ENCODE measurements at places on chromosomes 5 and 9.
A peak's percentile ranks its signal among the peaks of the same experiment; 100 is the strongest.

- DNase-seq: peak; percentile 66
Measured at GRCh38 chr5:133930061-133930812, 38.2 kb downstream of the C5orf15 start.

GRCh38 chr5:34843497-34843896, 4.5 kb downstream of the TTC23L start:
- peak; percentile 23 for DNase-seq

GRCh38 chr5:126875303-126875785, 98.4 kb downstream of the LMNB1 start:
- no peak for DNase-seq

DNA sequence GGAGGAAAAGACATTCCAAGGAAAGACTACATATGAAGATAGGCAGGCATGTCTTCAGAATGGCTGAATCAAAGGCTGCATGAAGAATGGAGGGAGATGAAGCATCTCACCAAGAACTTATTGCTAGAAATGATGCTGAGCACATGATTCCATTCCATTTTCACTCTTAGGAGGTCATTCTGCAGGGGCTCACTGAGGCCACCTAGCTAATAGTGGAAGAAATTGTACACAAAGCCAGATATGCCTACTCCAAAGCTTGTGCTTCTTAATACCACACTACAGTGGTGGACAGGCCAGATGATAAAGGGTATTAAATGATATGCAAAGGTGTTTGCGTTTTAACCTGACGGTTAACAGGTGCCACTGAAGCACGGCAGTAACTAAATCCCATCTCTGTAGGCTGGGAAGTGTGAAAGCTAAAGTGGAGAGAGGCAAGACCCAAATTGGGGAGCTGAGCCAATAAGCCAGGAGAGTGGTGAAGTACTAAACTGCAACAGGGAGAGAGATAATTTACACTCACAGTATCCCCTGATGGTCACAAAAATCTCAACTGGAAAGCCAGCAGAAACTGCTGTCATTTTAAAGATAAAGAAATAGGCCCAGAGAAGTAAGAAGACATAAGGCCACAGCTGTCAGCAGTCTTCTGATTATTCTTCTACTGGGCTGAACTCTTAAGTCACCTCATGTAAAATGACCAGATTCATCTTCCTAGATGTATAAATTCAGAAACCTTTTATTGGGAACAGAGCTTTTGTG, 14.6 kb downstream of the NDUFA8 start:
- DNase-seq: no peak

GRCh38 chr5:53481159-53481886, 894 bp downstream of the FST start:
- DNase-seq: peak; percentile 48

DNA sequence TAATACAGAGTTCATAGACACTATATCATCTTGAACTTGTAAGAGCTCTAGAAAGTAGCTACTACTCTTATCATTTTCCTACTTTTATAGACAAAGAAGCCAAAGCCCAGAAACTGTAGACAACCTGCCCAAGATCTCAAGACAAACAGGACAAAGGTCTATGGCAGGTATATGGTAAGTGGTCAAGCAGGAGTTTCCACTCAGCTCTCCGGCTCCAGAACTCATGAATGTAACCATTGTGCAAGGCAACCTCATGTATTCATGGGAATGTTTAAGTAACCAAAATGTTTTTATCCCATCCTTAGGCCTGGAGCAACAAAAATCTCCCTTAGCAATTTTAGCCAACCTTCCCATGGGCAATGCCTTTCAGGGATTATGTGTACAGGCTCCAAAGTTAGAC, 163.4 kb upstream of the PUM3 start:
- DNase-seq: no peak

DNA sequence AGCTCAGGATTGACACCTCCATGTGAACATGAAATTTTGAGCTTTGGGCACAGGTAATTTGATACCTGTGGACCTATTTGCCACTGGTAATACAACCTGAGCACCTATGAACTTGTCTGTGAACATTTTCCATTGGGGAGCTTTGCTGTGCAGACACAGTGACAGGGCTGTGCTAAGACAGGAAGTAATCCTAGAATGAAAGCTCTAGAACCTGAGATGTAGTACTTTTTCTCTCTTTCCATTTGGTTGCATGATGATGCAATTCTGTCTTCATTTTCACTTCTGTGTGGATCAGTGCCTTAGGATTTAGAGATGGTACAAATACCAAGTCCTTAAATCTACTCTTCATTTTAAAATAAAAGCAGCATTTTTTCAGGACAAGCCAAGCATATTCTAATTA, 216.9 kb downstream of the NR3C1 start:
- no peak for DNase-seq

GRCh38 chr5:116942622-116943021, 368.0 kb upstream of the SEMA6A start:
- DNase-seq: no peak

GRCh38 chr9:23492126-23493002, 333.7 kb downstream of the ELAVL2 start:
- DNase-seq: peak; percentile 17

- DNase-seq: peak; percentile 77
Measured at GRCh38 chr5:149114403-149115312, 26.6 kb upstream of the ABLIM3 start.

GRCh38 chr9:136373300-136374182, at the start of gene CARD9:
CARD9 (minus strand) TSS chr9:136373669; CDS start chr9:136372078, 1,591 bp downstream.
- no peak for DNase-seq

GRCh38 chr9:120555839-120556238, 24.1 kb downstream of the CDK5RAP2 start:
- no peak for DNase-seq

- DNase-seq: no peak
Measured at GRCh38 chr9:130399768-130400167, 45.0 kb upstream of the ASS1 start.

DNA sequence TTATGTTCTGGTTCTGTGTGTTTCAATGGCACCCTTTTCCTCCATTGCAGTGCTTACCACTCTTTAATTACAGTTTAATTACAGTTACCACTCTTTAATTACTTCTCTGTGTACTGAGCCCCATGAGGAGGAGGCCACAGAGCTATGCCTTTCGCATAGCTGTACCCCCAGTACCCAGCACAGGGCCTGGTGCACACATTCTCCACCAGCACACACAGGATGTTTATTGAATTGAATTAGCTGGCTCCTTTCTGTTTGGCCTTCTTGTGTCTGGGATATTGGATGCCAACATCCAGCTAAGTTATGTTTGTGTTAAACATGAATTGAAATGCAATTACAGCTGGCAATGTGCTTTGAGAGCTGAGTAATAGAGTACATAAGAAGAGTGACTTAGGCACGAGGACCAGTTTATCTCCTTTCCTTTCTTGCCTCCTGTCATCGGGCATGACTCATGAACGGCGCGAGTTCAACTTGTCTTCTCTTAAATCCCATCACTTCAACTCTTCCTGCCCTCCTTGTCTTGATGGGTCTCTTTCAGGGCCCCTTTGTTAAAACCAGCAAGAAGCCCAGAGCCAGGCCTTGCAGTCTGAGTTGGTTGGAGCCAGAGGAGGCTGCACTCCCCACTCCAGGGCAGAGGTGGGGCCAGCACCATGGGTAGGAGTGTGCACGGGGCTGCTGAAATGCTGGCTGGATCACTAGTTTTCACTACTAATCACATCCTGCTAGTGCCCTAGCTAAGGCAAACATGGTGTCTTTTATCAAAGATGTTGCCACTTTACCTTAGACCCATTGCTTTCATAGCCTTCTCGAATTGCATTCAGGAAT, 37.4 kb downstream of the MVB12B start:
- no peak for DNase-seq

GRCh38 chr5:5105531-5105930, 34.6 kb upstream of the ADAMTS16 start:
- no peak for DNase-seq

GRCh38 chr9:85013703-85014102, 344.2 kb downstream of the NTRK2 start:
- DNase-seq: no peak

GRCh38 chr9:100186356-100186755, 87.3 kb downstream of the INVS start:
- DNase-seq: no peak

GRCh38 chr9:98185611-98186171, 6.7 kb downstream of the CORO2A start:
- DNase-seq: no peak

DNA sequence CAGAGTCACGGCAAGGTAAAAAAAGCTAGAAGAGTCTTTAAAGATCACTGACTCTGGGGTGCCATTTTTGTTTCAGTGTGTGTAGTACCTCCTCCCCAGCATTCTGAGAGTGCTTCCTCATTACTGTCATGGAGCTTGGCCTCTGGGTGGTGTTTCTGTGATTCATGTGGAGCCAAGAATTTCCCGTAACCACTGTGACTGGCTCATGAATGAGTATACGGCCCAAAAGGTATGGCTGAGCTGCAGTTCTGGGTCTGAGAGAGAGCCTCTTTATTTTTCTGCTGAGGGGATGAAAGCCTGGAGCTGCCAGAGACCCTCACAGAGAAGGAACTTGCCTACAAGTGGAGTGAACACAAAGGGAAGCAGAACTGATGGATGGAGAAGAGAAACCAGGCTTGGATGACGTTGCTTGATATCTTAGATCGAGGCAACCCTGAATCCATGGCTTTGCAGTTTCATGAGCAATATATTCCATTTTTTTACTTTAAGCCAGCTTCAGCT, 85.6 kb downstream of the PTTG1 start:
- peak; percentile 49 for DNase-seq

- DNase-seq: no peak
Measured at GRCh38 chr9:85142496-85142911, 473.0 kb downstream of the NTRK2 start.

DNA sequence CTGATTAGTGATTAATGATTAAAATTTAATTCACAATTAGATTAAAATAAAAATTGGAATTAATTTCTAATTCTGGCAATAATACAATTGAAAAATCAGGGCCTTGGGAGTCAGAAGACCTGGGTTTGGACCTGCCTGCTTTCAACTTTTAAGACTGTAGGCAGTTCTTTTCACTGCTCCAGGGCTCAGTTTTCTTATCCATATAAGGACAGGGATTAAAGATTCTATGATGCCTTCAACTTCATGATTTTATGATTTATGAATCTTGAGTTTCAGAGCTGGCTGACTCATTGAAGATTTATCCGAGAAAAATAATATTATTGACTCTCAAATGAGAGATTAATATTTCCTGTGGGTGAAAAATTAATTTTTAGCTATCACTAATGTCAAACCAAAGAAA, 208.6 kb upstream of the ANKH start:
- no peak for DNase-seq

- no peak for DNase-seq
Measured at GRCh38 chr9:111961575-111961974, 65.0 kb downstream of the UGCG start.

GRCh38 chr5:175035882-175036533, 311.6 kb downstream of the MSX2 start:
- no peak for DNase-seq

GRCh38 chr5:39164016-39164415, 55.3 kb downstream of the FYB1 start:
- no peak for DNase-seq

DNA sequence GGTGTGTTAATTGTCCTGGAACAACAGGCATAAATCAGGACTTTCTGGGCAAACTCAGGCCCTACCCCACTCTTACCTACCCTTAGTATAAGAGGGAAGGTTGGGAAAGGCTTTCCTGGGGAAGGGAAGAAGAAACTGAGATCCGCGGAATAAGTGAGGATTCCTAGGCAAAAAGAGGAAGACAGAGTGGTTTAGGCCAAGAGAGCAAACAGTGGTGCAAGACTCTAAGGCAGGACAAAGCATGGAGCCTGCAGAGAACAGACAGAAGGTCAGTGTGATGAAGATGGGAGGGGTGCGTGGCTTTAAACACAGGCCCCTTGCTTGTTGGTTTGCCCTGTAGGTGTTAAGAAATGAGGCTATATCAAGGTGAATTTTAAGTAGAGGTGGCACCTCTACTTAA, 69.4 kb downstream of the TMC1 start:
- DNase-seq: no peak

GRCh38 chr9:13719981-13720676, 440.6 kb upstream of the MPDZ start:
- DNase-seq: no peak

DNA sequence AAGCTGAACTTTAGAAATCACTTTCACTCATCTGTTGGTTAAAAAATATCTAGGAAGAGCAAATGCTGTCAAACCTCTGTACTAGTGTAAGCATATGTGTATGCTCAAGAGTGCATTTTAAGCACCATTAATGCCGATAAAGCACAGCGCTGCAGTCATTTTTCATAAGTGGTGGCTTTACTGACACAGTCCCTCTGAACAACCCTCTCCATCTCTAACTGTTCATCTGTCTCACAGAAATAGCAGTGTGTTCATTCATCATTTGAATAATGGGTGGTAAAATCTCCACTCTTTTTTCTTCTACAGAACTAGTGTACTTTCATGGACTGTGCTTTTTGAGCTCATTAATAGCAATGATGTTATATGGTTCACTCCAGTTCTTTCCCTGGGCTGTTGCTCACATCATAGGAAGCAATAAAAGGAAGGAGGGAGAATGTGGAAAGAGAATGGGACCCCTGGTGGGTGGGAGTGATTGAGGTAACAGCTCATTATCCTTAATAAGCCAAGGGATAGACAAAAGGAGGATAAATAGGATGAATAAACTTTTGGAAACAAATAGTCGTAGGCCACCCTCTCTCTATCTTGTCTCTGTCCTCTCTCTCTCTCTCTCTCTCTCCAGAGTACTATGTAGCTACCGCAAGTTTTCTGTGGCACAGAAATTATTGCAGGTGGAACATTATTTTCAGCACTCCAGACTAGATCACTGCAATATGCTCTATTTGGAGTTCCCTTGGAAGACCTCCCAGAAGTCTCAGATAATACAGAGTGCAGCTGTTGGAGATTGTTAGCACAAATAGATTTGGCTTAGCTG, 117.9 kb upstream of the PRDM9 start:
- DNase-seq: no peak

GRCh38 chr5:68378204-68378820, 162.8 kb downstream of the PIK3R1 start:
- DNase-seq: no peak

DNA sequence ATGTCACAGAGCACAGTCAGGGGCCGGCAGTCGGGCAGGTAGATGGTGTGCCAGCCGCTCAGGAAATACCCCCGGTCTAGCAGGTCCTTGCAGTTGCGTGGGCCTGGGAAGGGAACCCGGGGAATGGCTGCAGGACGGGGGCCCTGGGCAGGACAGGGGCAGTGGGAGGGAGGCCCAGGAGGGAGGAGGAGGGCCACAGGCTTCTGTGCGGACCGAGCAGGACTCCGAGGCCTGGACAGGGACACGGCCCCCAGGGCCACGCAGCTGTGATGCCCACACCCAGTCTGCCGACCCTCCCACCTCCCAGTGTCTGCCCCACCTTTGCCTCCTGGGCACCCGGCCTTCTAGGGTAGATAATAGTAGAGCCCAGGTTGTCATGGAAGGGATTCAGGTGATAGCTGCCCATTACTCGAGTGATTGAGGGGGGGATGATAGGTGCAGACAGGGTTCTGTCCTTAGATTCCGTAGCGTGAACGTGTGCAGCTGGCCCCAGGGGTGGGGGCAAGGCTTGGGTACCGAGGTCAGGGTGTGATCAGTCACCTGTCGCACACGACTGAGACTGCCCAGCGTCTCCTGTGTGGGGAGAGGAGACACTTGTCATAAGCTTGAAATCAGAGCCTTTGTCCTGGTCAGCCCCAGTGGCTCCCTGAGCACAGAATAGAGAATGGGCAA, 4.5 kb downstream of the FCN1 start:
- no peak for DNase-seq
